ENCODE measurements at places on chromosomes 16 and 17.
A peak's percentile ranks its signal among the peaks of the same experiment; 100 is the strongest.

DNA sequence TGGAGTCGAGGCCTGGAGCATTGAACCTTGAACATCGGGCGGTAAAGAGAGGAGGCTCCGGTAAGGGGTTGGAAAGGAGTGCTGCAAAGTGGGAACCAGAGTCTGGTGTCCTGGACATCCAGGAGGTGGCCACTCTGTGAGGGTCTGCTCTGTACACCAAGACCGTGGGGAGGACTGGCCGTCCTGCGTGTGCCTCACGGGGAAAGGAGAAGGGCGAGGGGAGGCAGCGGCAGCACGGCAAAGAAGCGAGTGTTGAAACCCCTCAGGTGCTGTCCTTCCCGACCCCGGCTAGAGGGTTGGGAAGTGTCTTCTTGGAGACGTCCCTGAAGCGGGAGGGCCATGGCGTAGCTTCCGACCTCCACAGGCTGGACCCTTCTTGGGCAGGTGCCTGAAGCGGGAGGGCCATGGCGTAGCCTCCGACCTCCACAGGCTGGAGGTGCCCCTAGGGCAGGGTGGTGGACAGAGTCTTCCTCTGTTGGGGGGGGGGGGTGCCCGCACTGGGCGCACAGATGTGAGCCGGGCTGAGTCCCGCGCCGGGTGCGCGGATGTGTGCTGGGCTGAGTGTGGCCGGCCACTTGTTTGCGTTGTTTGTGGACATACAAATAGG lies 42.0 kb downstream of the FOXK2 start:
- no peak for DNase-seq

DNA sequence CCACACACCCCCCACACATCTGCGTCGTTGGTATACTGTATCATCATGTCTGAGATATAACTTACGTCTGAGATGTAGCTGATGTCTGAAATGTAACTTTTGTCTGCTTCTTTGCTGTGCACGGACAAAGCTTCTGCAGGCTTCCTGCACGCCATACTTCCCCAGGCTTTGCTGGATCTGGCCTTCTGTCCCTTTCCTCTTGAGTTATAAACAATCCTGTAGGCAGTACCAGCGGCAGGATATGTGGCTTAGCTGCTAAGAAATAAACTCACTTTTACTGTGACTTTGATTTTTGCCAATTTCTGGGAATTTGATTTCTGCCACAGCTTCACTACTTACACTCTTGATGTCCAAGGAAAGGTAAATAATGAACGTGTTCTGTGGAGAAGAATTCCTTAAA lies 184.4 kb downstream of the RPTOR start:
- DNase-seq = no peak

DNA sequence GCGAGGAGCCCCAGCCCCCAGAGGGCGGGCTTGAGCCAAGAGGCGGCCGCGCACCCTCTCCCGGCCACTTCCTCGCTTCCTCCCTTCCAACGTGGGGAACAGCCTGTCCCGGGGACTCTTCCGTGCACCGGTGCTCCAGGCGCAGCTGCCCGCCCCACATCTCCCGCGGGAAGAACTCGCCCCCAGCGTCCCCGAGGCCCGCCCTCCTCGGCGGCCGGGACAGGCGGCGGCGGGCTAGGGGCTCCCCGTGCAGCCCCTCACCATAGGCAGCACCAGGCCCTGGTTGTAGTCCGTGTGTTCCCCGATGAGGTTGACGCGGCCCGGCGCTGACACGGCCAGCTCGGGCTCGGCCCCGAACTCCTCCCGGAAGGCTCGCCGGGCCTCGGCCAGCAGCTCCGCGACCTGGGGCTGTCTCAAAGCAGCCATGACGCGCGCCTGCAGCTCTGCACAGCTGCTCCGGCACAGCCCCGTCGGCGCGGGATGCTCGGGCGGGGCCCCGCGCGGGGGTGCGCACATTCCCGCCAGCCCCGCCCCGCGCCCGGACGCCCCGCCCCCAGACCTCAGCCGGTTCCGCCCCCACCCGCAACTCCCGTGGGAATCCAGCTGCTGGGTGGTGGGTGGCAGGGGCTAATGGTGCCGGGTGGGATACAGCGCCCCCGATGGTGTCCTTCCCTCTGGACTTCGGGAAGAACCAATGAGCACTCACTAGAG lies at the start of gene GALK1:
TSS of gene GALK1 (minus strand) at position 482 of the 711 bp plus-strand sequence. CDS start at position 426, 56 bp downstream.
- peak; percentile 83 for DNase-seq

DNA sequence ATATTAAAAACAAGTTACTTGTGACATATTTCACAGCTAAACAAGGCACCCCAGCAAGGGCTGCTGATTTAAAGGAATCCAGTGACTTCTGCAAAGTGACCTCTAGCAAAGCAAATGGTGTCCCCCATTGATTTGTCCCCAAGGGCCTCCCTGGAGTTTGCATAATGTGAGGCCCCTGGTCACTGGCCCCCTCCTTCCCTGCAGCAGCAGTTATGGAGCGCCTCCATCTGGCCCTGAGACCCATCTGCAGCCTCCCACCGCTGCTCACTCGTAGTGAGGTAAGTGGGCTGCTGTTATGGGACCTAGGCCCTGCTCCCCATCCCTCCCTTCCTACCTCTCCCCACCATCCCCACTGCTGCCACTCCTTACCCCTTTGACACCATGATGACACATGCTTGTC lies 19.6 kb upstream of the EEF2K start:
- no peak for DNase-seq

- DNase-seq = no peak
Observed at GRCh38 chr17:76440751-76441362, 12.1 kb downstream of the UBE2O start.
